ENCODE measurements at places on chromosomes 11 and 22.

- no peak for DNase-seq
Observed at GRCh38 chr11:118827118-118827517, 36.2 kb upstream of the DDX6 start.

- DNase-seq = no peak
Observed at GRCh38 chr11:110909336-110909735, 197.1 kb upstream of the ARHGAP20 start.

DNA sequence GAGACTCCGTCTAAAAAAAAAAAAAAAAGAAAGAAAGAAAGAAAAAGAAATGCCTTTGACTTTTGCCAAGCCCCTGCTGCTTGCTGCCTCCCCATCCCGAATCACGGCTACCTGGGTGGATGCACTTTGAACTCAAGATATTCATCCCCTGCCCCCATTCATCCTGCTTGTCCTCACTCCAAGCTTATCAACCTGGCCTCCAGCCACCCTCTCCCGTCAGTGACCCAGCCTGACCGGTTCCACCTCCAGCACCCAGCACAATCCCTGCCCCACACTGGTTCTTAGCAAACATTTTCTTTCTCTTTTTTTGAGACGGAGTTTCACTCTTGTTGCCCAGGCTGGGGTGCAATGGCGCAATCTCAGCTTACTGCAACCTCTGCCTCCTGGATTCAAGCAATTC lies 44.4 kb downstream of the CYTH4 start:
- DNase-seq = no peak

DNA sequence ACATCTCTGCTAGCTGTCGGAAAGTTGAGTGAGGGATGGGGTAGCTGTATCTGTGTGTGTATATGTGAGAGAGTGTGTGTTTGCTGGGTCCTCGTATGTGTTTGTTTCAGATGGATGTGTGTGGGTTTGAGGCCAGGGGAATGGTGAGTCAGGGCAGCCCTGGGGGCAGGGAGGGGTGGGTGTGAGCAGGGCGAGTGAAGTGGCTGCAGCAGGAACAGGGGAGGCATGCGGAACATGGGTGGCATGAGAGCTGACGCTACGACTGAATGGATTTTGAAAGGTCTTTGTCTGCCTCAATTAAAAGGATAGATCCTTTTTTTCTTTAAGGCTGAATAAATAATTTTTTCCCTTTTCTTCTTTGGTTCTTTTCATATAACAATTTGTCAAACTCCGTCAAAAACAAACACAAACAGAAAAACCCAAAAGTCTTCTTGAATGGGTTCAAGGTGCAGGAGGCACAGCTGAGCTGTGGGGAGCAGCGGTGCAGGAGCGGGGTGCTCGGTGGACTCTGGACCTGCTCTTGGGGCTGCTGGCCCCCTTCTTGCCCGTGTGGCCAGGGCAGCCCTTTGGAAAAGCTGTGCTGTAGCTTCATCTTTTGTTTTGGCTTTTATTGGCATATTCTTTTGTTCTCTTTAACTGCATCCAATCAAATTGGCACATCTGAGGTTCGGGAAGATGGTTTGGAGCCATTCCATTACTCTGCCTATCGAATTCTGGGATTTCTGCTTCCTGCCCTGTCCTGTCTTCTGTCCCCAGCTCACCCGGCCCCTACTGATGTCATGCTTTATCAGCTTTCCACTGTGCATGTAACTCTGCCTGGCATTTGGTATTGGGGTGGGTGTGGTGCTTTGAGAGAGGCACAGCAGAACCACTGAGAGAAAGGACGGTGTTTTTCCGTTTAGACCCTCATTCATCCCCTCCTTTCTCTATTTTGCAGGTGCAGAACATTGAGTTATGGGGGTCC lies 80.1 kb downstream of the ADAMTS15 start:
- DNase-seq = no peak

GRCh38 chr22:22210889-22211833 lies 33.4 kb upstream of the VPREB1 start:
- DNase-seq = no peak

DNA sequence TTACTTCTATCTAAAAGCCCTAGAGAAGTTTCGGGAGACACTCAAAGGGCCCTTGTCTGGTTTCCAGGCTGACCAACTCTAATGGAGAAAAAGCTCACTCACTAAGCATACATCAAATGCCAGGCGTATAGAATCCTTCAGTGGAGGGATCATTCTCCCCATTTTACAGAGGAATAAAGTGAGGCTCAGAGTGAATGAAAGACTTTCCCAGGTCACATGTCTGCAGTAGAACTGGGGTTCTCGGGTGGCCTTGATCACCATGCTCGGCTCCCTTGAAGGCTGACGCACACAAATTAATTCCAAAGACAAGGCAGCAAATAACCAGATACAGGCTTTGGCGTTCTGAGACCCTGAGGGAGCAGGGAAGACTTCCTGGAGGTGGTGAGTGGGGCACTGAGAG lies 60.0 kb downstream of the THAP12 start:
- DNase-seq = no peak

GRCh38 chr11:118047749-118048148 lies 29.1 kb upstream of the TMPRSS4 start:
- DNase-seq = no peak

- no peak for DNase-seq
Observed at GRCh38 chr11:127656116-127656836, 655.7 kb upstream of the KIRREL3 start.

DNA sequence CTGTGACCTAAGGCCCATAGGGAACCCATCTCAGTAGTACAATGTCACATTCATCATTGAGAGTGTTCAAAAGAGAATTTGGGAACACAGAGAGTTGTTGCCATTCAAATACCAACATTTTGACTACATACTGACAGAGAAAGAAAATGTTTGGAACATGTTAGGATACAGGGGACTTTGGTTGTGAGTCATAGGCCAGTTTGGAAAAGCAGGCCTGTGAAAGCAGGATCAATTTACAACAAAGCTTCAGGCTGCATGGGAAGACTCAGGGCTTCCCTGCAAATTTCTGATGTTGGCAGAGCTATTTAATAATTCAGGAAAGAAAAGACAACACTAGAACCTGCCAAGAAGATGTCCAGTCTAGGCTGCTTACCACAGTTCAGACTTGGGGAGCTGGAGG lies 374 bp downstream of the NLRP10 start:
- DNase-seq = no peak

GRCh38 chr11:90856790-90857189 lies 633.9 kb upstream of the CHORDC1 start:
- no peak for DNase-seq

DNA sequence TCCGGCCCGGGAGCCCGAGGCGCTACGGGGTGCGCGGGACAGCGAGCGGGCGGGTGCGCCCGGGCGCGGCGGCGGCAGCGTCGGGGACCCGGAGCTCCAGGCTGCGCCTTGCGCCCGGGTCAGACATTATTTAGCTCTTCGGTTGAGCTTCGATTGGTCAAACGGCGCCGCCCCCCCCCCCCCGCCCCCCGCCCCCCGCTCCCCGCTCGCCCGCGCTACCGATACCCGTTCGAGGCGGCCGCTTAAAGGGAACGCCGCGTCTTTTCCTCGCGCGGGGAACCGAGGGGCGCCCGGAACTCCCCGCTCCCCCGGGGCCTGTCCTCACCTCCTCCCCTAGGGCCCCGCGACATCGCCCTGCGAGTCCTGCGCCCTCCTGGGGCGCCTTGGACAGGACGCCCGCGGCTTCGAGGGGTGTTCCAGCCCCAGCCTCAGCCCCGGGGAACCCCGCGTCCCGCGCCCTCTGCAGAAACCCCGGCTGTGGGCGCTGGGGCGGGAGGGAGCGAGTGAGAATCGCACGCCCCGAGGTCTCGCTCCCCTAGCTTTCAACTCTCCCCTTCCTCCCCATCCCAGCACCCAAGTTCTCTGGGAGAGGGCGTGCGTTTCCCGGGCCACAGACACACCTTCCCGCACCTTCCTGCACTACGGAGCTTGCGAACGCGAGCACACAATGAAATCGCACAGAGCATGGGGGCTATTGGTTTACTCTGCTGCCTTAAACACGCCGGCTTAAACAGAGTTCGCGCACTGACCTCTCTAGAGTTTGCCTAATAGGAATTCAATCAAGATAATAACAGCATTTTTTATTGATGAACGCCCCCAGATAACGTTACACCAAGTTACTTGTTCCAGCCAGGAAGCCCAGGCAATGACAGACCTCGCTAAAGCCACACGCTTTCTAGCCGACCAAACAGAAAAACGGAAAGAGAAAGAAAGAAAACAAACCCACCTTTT lies at the start of gene BDNF:
TSS of gene BDNF (minus strand) at position 105 of the 951 bp plus-strand sequence. CDS start 41,891 bp downstream, outside the sequence.
- DNase-seq = no peak

Measured in activated naive CD4-positive, alpha-beta T cell (primary cell).